ENCODE measurements at places on chromosomes 12 and 14.

DNA sequence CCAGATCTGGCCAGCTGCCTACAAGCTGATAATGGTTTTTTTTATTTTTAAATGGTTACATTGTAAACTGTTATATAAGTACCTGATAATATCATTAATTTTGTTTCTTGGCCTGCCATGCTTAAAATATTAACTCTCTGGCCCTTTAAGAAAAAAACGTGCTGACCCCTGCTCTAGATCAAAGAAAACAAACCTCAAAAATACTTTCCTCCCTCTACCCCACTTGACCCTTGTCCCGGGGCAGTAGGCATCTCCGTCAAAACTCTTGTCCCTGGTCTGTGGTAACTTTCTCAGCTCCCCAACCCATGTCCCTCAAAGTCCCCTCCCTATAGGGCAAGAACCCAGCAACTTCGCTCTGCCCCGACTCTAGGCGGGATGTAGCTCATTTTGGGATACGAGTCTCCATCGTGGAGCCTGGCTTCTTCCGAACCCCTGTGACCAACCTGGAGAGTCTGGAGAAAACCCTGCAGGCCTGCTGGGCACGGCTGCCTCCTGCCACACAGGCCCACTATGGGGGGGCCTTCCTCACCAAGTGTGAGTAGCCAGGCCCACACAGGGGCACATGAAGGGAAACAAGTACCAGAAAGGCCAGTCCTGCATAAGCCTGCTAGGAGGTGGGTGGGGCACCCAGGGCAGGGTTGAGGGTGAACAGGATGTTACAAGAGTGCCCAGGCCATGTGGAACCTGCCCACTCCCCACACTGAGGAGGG lies 3.5 kb downstream of the RDH5 start:
- DNase-seq, result no peak

DNA sequence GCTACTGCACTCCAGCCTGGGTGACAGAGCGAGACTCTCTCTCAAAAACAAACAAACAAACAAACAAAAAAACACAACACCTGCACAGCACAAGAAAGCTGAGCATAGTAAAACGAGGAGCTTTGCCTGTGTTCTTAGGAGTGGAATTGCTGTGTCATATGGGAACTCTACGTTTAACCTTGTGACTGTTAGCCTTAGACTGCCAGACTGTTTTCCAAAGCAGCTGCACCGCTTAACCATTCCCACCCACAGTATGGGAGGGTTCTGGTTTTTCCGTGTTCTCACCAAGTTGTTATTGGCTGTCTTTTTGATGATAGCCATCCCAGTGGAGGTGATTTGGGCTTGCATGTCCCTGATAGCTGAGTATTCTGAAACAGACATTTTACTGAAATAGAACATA lies 9.2 kb downstream of the WNT5B start:
- no peak for DNase-seq

DNA sequence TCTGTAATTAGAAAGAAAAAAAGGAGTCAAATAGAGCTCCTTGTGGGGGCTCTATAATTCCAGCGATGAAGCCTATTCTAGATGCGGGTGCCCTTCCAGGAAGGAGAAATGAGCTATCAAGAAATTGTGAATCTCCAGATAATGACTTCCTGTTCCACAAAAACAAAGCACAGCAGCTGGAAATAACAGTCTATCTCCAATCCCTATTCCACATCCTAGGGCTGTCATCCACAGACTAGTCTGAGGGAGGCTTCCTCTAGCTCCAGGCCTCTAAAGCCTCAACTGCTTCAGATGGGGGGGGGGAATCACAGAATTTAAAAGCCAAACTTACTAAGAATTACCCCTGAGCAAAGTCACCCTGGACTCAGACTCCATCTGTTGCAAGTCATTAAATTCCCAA lies 77.4 kb upstream of the GTF2A1 start:
- DNase-seq, result no peak

DNA sequence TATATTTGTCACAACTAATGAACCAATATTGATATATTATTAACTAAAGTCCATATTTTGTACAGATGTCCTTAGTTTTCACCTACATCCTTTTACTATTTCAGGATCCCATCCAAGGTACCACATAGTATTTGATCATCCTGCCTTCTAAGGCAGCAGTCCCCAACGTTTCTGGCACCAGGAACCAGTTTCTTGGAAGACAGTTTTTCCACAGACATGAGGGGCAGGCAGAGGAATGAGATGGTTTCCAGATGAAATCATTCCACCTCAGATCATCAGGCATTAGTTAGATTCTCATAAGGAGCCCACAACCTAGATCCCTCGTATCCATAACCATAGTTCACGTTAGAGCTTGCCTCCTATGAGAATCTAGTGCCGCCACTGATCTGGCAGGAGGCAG lies 82.8 kb upstream of the BCL2L14 start:
- DNase-seq, result no peak

DNA sequence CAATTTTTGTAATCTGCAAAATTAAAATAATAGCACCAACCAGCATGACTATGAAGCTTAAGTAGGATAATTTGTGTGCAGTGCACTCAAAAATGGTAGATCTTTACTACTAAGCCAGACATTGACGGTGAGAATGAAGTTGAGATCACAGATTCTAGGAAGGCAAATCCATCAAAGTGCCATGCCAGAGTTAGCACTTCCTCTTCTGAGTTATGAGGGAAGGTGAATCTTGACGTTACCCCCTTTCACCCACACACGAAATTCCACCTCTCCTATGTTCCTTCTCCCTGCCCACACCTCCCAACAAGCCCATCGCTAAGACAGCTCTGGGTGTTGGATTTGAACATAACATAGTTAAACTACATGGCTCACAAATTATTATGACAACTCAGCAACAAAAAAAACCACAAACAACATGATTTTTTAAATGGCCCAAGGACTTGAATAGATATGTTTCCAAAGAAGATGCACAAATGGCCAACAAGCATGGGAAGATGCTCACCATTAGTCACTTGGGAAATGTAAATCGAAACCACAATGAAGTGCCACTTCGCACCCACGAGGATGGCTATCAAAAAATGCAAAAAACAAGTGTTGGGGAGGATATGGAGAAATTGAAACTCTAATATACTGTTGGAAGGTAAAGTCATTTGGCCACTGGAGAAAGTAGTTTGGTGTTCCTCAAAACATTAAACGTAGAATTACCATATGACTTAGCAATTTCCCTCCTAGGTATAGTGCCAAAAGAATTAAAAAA lies 119.3 kb upstream of the RAP1B start:
- no peak for DNase-seq

DNA sequence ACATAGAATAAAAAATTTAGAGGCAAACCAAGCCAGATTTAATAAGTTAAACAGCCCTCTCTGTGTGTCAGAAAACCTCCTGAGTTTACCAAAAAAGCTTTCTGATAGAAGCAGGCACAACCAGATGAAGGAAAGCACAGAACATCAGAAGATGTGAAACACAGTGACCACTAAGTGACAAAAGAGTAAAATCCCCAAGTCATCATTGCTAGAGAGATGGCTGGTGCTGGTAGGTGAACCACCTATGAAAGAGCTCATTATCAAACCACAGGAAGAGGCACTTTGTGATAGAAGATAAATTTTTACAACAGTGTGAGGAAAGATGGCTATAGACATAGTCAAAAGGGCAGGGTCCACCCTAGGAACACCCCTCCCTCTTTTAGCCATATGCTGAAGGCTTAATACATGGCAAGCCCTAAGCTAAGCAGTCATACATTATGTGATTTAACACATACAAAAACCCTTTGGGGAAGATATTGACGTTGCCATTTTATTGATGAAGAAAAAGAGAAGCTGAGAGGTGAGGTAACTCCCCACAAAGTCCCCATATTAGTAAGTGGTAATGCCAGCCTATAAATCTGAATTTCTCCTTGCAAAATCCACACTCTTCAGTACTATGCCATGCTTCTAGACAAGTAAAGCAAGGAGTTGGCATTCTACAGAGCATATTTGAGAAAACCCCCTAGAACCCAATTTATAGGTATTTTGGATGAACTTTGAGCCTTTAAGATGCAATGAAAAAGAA lies 449.9 kb downstream of the LRIG3 start:
- DNase-seq, result no peak

DNA sequence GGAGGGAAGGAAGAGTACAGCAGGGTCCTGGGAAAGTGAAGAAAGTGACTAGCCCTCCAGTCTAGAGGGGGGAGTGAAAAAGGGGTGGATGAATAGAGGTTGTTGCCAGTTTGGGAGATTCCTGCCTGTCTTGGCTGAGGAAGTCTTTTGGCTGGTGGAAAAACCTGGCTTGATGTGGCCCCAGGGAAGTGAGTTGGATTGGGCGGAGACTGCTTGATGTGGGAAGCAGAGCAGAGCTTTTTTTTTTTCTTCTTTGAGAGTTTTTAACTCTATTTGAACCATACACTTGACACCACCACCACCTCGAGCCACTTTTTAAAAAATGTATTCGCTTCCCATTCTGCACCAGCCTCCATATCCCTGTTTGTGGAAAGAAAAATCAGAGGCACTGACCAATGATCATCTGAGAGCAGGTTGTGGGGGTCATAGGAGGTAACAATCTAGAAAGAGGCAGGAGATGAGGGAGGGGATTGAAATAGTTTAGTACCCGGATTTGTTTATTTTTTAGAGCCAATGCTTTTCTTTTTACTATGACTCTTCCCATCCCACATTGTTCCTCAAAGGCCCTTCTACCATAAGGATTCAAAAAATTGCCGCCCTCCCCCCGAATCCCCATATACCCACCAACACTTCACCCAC lies 690 bp upstream of the DTX3 start:
- DNase-seq, result no peak

DNA sequence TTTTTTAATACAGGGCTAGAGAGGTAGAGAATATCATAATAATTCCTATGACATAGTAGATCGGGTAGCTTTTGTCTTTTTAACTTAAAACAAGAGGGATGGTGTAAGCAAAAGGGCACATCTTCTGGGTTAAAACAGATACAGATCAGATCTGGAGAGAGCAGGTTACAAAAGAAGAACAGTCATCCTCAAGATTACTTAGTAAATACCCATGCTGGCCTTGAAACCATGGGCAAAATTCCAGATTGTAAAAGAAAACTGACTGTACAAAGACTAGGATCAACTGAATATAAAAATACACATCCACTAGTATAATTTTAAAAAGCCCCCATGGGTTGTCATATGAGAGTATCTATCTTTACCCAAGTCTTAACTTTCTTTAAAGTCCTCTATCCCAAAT lies 76.7 kb downstream of the MED13L start:
- DNase-seq, result no peak

- DNase-seq, result no peak
These were observed 13.8 kb upstream of the CELA1 start for GRCh38 chr12:51360315-51360714.

All from activated CD8-positive, alpha-beta memory T cell treated with anti-CD3 and anti-CD28 coated beads for 1 hour (primary cell).